ENCODE measurements at places on chromosomes 3 and 15. TPM values are rescaled to one million over a fixed set of nuclear protein-coding genes. Genes with fewer than 3 reads are reported as not detected.
A peak's percentile ranks its signal among the peaks of the same experiment; 100 is the strongest.

GRCh38 chr15:52093539-52094510 is 18.8 kb downstream of the BCL2L10 start:
- H3K27me3 ChIP-seq: no peaks in the 10 kb centered on the region
- H3K36me3 ChIP-seq: peaks cover 2% of the 10 kb centered on the region
- no peak for DNase-seq
- no peak overlapping the region for H3K27ac ChIP-seq
- peaks cover 10% of the 10 kb centered on the region for H3K4me1 ChIP-seq
- H3K4me3 ChIP-seq: no peak overlapping the region

MYRIP gene
- total RNA-seq: 0.53 TPM

- no peak for DNase-seq
- H3K4me3 ChIP-seq: no peak overlapping the region
- H3K27me3 ChIP-seq: no peaks in the 10 kb centered on the region
- H3K27ac ChIP-seq: no peak overlapping the region
Observed at GRCh38 chr3:105561876-105562275, 195.2 kb downstream of the ALCAM start.

PYGO1 gene
- 29.6 TPM for total RNA-seq

GRCh38 chr15:100767001-100767825 is 112.4 kb upstream of the ALDH1A3 start:
- H3K4me1 ChIP-seq: peaks cover 35% of the 10 kb centered on the region
- no peak overlapping the region for H3K4me3 ChIP-seq
- no peak overlapping the region for H3K27ac ChIP-seq
- DNase-seq: peak; percentile 34
- no peaks in the 10 kb centered on the region for H3K36me3 ChIP-seq

RLBP1 gene
- not detected for total RNA-seq

- DNase-seq: no peak
- no peak overlapping the region for H3K27ac ChIP-seq
- H3K4me1 ChIP-seq: peaks cover 17% of the 10 kb centered on the region
- H3K27me3 ChIP-seq: no peaks in the 10 kb centered on the region
- H3K4me3 ChIP-seq: no peak overlapping the region
Observed at GRCh38 chr3:188631291-188632010, 477.5 kb downstream of the LPP start.

GRCh38 chr3:127377801-127378655 is 90.2 kb upstream of the PRR20G start:
- H3K4me1 ChIP-seq: no peaks in the 10 kb centered on the region
- no peak for DNase-seq
- H3K36me3 ChIP-seq: no peaks in the 10 kb centered on the region
- H3K4me3 ChIP-seq: no peak overlapping the region
- H3K27ac ChIP-seq: no peak overlapping the region

DNA sequence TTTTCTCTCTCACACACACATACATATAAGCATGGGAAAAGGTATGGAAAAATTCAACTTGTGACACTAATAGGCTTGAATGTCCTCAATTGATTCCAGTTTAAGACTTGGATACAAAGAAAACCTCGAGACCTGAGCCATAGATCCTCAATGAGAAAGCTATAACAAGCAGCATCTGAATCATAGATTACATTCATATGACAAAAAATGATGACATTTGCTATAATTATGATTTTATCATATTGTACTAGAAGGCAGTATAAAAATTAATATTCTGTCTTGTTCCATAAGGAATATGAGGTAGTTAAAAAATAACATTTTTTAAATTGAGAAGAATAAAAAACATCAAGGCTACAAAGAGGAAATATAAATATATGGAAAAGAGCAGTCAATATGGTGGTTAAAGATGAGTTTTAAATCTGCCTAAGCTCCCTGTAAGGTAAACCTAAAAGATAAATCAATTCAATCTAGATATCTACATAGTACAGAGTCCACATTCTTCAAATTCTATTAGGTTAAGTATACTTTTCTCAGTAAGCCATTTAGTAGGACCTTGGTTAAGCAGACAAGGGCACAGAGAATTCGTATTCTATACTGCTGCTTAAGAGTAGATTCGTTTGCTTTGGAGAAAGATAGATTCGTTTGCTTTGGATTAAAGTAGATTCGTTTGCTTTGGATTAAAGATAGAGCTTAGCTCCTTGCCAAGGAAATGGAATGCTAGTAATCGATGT is 175.7 kb downstream of the STAG1 start:
- no peak overlapping the region for H3K4me3 ChIP-seq
- no peaks in the 10 kb centered on the region for H3K27me3 ChIP-seq
- peak overlapping the region; percentile 27 for H3K27ac ChIP-seq
- H3K36me3 ChIP-seq: peaks cover 13% of the 10 kb centered on the region
- no peak for DNase-seq
- peaks cover 13% of the 10 kb centered on the region for H3K4me1 ChIP-seq

DNA sequence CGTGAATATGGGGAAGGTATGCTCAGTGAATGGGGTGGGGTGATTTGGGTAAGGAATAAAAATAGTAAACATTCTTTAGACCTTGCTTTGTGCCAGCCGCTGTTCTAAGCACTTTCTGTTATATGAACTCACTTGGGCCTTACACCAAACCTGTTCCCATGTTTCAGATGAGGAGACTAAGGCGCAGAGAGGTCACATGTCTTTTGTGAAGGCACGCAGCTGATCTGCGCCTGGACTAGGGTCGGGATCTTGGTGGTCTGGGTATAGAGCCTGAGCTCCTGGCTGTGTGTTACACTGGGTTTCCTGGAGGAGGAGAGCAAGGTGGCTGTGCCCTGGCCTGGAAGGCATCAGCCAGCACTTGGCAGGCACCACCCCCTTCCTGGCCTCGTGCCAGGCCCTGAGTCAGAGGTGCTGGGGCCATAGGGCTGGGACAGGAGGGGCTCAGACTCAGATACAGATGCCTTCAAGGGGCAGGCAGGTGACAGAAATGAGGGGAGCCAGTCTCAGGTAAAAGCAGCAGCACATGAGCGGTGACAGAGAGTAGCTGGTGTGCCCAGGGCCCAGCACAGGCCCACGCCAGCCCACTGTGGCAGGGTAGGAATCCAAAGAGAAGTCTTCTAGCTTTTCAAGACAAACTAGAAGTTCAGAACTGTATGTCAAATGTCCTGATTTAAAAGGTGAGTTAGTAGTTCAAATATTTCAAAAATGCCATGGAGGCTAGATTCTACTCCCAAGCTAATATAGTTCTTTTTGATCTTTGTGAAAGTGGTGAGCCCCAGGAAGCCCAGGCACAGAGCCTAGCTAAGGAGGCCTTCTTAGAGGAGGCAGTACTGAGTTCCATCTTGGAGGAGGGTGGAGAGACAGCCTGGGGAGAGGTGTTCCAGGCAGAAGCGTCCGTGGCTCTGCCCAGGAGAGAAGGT is 83.1 kb downstream of the DNAJB8 start:
- peaks cover 79% of the 10 kb centered on the region for H3K4me1 ChIP-seq
- peak; percentile 69 for DNase-seq
- no peak overlapping the region for H3K4me3 ChIP-seq
- H3K36me3 ChIP-seq: peaks cover 2% of the 10 kb centered on the region

DNA sequence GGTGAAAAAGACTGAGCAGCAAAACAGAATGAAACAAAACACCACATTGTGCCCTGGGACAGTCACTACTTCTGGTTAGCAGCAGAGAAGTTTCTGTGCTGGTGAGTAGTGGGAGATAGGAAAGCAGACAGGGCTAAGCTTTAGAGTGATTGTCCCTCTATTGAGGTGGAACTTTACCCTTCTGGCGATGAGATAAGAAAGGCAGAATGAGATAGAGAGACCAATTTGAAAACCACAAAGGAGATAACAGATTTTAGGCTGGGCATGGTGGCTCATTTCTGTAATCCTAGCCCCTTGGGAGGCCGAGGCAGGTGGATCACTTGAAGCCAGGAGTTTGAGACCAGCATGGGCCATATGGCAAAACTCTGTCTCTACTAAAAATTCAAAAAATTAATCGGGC is 208.5 kb downstream of the TBL1XR1 start:
- no peak for DNase-seq
- peak overlapping the region; percentile 55 for H3K27ac ChIP-seq
- H3K4me1 ChIP-seq: peaks cover 20% of the 10 kb centered on the region

Measured in mesothelial cell of epicardium (in vitro differentiated cells).